CD4-positive, alpha-beta T cell (primary cell): ENCODE measurements at places on chromosomes 2 and 18.

DNA sequence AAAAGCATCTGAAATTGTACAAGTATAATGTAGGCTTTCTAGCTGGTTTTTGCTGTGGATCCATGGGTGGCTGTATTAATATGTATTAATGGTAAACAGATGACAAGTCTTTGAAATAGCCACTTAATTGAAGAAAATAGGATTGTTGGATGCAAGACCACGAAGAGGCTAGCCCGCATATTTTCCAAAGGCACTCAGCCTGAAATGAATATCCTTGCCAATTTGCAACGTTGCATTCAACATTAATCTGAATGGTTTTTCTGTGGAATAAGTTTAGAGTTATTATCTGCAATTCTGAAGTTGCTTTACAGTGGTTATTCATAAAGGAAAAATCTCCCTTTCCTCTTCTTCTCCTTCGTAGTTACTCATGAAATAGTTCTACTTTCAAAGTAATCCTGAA is 86.2 kb upstream of the SPATS2L start:
- no peak for DNase-seq

GRCh38 chr2:21466341-21466927 is 342.7 kb downstream of the TDRD15 start:
- DNase-seq = no peak

DNA sequence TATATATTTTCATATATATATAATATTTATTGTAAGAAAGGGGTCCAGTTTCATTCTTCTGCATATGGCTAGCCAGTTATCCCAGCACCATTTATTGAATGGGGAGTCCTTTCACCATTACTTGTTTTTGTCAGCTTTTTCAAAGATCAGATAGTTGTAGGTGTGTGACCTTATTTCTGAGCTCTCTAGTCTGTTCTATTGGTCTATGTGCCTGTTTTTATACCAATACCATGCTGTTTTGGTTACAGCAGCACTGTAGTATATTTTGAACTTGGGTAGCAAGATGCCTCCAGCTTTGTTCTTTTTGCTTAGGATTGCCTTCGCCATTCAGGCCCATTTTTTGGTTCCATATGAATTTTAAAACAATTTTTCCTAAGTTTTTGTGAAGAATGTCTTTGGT is 320.1 kb downstream of the CDH2 start:
- no peak for DNase-seq

- DNase-seq = no peak
Observed at GRCh38 chr2:128421861-128422311, 103.2 kb upstream of the HS6ST1 start.

GRCh38 chr2:80048296-80048695 is 256.3 kb downstream of the LRRTM1 start:
- DNase-seq = no peak

DNA sequence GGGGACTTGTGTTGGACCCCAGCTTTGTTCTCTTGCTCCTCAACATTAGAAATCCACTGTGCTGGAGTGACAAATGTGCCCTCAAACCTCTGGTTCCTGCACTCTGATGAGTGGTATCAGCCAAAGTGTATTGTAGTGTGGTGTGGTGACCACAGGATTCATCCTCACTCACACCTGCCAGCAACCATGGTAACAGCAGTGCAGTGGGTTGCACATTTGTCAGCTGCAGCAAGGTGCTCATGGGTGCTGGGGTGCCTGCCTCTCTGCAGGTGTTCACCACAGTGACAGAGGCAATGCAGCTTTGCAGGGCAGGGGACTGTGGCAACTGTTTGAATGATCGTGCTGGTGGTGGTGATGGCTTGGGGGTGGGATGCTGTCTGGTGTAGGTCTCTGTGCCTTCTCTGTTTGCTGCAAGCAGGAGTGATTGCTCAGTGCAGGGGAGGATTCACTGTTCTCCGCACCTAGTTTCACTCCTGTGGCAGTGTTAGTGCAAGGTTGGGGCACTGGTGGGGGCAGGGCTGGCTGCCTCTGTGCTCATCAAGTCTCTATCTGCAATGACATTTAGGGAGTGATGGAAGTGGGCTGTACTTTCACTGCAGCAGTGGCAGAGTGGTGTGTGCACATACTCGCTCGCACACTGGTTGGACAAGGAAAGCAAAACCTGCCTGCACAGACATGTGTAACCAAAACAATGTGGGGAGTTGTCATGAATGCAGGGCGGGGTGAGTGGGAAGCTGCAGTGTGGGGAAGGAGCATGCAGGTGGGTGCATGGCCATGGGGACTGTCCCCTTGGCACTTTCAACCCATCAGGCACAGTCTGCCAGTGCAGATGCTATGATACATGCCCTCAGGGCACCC is 301.1 kb downstream of the PIK3C3 start:
- DNase-seq = no peak

- DNase-seq = no peak
Observed at GRCh38 chr2:177124371-177124770, 88.2 kb upstream of the HNRNPA3 start.
